ENCODE measurements at places on chromosomes 7 and 10. TPM values are rescaled to one million over a fixed set of nuclear protein-coding genes. Genes with fewer than 3 reads are reported as not detected.

Gene JCAD
- total RNA-seq: 5.2 TPM

Gene SH2D4B
- 0.13 TPM for total RNA-seq

Gene SPDYE11
- not detected for total RNA-seq

- H3K4me3 ChIP-seq: no peak overlapping the region
- H3K27ac ChIP-seq: no peak overlapping the region
- no peaks in the 10 kb centered on the region for H3K36me3 ChIP-seq
Observed at GRCh38 chr10:33655921-33656320, 321.5 kb upstream of the NRP1 start.

DNA sequence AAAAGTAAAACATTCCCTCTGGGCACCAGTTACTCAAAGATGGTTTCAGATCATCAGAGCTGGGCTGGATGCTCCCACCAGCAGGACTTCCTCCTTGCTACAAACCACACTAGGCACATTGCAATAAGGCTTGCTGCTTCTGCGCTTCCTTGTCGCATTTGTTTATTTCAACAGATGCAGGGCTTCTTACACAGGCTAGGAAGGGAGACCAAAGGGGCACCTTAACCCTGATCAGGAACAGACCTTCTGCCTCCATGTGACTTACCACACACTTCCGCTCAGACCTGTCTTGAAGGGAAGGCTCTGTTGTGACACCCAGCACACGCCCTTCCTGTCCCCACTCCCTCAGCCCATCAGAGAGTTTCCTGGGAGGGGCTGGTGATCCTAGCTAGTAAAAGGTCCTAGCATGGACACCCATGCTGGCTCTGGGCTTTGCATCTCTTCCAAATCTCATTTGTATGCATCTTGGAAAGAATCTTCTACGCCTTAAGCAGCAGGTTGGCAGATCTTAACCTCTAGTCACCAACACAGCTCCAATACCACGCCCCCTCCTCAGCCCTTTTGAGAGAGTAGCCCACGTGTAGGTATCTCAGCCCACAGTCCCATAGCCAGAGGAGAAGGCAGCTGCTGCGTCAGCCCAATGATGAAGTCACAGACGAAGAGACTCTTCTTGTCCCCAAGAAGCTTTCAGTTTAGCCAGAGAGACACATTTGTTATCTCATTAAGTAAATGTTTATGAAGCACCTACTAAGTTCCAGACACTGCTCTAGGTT is 47.1 kb upstream of the SVIL start:
- H3K27ac ChIP-seq: no peak overlapping the region
- no peak for DNase-seq
- no peaks in the 10 kb centered on the region for H3K4me1 ChIP-seq
